Effector memory CD8-positive, alpha-beta T cell (primary cell): ENCODE measurements at places on chromosomes 4 and X.

DNA sequence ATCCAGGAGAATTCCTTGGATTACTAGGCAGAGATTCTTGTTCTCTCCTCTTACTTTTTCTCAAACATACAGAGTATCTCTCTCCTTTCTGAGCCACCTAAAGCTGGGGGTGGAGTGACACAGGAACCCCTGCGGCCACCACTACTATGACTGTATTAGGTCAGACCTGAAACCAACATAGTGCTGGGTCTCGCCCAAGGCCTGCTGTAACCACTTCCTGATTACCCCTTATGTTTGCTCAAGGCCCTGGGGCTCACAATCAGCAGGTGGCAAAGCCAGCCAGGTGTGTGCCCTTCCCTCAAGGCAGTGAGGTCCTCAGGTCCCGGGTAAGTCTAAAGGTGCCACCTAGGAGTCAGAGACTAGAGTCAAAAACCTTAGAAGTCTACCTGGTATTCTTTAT is 166.4 kb downstream of the PARM1 start:
- DNase-seq = no peak

- no peak for DNase-seq
Measured at GRCh38 chr4:132707955-132708354, 441.1 kb upstream of the PCDH10 start.

- no peak for DNase-seq
Measured at GRCh38 chrX:123755107-123755506, 22.3 kb upstream of the THOC2 start.

DNA sequence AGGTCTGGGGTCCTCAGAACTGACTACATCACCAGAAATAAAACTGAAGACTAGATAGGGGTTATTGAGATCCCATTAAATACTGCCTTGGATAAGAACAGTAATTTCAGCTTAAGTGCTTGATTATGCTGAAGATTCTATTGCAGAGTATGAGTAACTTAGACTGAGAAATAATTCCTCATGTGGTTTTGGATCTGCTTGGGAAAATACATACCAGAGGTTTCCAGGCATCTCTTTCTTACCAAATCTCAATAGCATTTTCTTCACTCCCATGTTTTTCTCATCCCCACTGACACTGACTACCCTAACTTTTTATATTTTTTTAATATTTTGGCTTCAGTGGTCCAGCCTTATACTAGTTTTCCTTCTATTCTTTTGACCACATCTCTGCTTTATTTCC is 92.0 kb upstream of the TEX13D start:
- DNase-seq = no peak
